ENCODE measurements at places on chromosomes 6 and 20.

DNA sequence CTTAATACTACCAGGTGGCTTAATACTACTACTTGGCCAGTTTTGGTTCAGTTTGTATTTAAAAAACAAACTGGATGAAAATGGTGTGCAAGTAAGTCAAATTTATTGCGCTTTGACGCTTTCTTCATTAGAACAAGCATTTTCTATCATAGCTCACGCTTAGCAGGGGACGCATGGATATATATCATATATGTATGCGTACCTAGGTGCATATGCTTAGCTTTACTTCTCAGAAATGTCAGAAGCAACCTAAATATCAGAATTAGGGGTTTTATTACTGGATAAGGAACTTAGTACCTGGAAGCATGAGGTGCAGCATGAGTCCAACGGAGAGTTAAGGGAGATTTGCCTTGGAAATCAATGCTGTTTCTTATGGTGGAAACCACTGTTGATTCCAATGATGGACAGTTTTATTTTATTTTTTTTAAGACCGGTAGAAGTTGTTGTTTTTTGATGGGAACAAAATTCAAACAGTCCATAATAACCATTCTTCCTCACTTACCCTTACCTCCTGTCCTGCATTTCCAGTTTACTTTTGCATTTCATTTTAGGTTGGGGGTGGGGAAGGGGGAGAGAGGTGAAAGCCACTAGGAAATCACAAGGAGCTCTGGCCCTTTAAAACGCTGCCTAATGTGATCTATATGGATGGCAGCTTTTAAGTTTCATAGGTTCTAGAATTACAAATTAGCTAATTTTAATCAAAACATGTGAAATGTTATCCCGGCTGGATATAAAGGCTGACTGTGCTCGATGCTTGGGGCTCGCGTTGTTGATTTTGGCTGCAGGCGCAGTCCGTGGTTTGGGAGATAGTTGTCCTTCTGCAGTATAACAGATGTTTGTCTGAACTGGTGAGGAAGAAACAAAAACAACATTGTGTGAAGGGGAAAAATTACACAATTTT lies 2.1 kb downstream of the SOBP start:
- peak; percentile 63 for DNase-seq

DNA sequence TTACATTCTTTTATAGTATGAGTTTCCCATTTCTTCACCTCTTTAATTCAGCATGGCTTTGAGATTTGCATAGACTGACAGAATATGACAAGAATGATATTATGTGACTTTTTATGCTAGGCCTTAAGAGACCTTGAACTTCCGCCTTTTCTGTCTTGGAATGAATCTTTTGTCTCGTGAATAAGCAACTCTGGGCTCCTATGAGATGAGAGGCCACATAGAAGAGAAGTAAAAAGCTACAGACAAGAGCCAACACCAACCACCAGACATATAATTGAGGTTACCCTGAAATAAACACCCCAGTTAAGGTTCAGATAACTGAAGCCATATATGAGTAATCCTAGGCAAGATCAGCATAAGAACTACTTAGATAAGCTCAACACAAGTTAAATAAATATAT lies 600.8 kb downstream of the MEI4 start:
- no peak for DNase-seq

- no peak for DNase-seq
Observed at GRCh38 chr6:43325876-43326275, 17.2 kb upstream of the CRIP3 start.

DNA sequence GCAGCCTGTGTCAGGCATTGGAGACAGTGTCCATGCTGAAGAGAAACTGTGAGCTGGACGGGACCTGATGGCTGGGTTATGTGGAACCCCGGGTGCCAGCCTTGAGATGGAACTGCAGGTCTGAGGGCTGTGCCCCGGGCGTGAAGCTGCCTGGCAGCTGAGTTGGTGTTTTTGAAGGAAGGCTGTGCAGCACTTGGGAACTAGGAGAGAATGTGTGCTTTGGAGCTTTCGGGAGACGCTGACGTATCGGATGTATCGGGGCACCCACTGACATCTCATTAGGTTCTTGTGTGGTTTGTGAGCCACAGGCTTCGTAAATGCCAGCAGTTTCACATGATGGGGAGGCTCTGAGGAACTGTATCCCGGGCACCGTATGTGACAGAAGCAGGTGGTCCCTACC lies 2.2 kb downstream of the DLGAP4 start:
- DNase-seq: no peak

GRCh38 chr6:138372711-138373463 lies 4.8 kb upstream of the SMIM28 start:
- DNase-seq: no peak

DNA sequence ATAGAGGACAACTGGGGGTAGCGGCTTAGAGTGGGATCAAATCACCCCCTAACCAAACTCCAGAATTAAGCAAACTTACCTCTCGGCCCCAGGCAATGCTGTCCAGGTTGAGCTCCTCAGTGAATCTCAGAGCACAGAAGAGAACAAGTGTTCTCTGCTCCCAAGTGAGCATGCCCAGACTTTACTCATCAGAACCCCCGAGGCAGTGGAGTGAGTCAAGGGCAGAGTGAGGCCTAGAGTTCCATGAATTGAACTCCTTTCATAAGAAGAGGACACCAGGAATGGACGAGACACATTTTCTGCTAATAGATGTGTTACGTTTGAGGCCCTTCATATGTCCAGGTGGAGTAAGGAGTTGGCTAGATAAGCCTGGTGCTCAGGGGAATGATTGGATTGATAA lies 134.0 kb upstream of the DTNBP1 start:
- no peak for DNase-seq

- no peak for DNase-seq
Observed at GRCh38 chr6:135181333-135182070, 394 bp downstream of the MYB start.

GRCh38 chr20:58545565-58546415 lies 30.6 kb upstream of the APCDD1L start:
- no peak for DNase-seq

DNA sequence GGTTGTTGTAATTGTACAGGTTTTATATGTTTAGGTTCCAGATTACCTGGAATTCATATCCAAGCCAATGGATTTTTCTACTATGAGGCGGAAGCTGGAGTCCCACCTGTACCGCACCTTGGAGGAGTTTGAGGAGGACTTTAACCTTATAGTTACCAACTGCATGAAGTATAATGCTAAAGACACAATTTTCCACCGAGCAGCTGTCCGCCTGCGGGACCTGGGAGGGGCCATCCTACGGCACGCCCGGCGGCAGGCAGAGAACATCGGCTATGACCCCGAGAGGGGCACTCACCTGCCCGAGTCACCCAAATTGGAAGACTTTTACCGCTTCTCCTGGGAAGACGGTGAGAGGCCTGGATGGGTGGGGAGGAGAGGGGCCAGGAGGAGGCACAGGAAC lies 13.6 kb downstream of the BRPF3 start:
- no peak for DNase-seq

GRCh38 chr6:11494786-11495564 lies 42.6 kb upstream of the TMEM170B start:
- no peak for DNase-seq

- DNase-seq: peak; percentile 38
Observed at GRCh38 chr20:44111712-44112335, 75.2 kb downstream of the JPH2 start.

- DNase-seq: no peak
Observed at GRCh38 chr20:1377341-1377871, 15.4 kb downstream of the FKBP1A start.

- DNase-seq: peak; percentile 5
Observed at GRCh38 chr20:59153355-59153681, 10.3 kb upstream of the ZNF831 start.

GRCh38 chr20:30286157-30286556 lies 971.3 kb upstream of the DEFB115 start:
- DNase-seq: no peak

DNA sequence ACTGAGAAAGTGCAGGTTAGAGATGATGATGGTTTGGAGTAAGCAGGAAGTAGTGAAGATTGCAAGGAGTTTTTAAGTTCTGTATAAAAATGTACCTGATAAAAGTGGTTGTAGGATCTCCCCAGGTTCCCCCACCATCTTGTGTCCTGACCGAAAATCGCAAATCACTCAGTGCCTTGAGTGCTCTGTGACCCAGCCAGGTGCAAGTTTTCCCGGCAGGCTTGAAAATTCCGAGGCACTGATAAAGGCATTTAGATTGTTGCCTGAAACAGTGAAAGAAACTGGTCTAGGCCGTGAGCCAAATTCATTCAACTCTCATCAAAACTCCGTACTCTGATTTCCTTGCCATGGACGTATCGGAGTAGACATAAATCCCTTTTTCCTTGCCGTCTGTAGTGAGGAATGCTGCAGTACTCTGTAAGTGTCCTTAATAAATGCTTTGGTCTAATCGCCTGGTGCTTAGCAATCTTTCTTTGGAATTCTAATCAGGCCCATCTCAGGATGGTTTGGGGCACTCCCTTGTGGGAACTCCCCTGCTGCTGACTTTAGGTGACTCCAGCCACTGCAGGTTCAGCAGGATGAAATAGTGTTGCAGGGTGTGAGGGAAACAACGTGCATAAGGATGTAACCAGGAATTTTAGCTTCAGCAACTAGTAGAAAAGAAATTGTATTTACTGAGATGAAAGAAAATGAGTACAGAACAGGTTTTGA lies 1199.8 kb upstream of the MAP3K7 start:
- no peak for DNase-seq

DNA sequence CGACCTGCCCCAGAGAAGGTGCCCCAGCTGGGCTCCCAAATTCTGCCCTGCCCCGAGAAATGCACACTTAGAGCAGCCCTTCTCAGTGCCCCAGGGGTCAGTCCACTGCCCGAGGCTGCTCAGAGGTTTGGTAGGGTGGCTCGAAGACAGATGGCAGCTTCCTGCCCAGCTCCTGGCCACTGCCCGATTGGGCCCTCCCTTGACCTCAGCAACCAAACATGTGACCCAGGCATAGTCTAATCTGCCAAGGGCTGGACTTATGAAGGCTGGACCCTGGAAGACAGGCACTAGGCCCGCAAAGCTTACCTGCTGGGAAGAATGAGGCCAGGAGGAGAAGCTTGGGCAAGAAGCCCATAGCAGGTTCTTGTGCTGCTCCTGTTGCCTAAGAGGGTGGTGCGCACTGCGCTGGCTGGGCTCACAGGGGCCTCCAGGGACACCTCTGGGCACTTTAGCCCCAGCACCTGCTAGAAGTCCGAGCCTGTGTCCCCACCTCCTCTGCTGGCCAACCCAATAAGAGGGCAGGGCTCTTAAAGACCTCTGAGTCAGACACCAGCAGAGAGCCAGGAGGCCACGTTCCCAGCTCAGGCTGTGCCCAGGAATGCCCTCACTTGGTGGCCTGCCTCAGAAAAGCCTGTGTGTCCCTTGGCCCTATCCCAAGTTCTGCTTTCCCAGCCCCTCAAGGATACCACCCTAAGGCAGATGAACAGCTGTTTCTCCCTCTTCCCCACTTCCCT lies 5.5 kb downstream of the SIGLEC1 start:
- peak; percentile 61 for DNase-seq

- DNase-seq: no peak
Observed at GRCh38 chr6:56650191-56650590, 7.5 kb upstream of the DST start.

- no peak for DNase-seq
Observed at GRCh38 chr20:1874450-1875182, 20.6 kb upstream of the SIRPA start.

GRCh38 chr20:15396026-15396425 lies 1058.6 kb upstream of the FLRT3 start:
- DNase-seq: no peak

GRCh38 chr6:125489579-125490285 lies 188.0 kb upstream of the HDDC2 start:
- DNase-seq: no peak

DNA sequence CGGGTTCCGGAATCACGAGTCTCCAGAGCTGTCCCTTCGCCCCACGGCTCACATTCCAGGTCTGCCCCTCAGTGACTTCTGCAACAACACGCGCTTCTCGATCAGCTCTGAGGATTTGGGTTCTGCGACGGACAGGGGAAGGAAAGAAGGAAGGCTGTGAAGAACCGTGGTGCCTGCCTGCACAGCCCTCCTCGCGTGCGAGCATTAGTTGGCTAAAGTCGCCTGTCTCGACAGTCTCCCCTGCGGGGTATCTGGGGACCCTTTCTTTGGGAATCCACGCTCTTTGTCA lies 23.1 kb downstream of the VPS52 start:
- peak; percentile 44 for DNase-seq

GRCh38 chr6:5034328-5034727 lies 30.5 kb upstream of the RPP40 start:
- no peak for DNase-seq

GRCh38 chr20:38498909-38499308 lies 26.3 kb downstream of the RALGAPB start:
- DNase-seq: no peak

- no peak for DNase-seq
Observed at GRCh38 chr6:90605749-90606340, 19.0 kb upstream of the MAP3K7 start.

DNA sequence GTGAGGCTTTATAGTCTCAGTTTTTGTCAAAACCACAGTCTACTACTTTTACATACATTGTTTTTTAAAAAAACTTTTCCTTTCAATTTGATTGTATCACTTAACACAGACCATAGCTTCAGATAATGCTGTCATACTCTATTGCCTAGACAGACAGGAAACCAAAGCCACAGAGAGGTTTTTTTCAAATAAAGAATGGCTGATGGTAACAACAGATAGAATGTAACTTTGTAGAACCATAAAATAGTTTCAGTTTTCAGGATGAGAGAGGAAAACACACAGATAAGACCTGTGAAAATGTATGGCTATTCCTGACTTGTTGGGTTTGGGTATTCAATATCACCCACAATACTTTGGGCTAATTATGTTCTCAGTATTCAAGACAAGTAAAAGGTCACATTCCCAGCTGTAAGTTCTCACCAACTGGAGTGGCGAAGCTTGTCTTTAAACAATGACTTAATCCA lies 94.0 kb downstream of the ADGRG6 start:
- DNase-seq: no peak

- no peak for DNase-seq
Observed at GRCh38 chr6:74597840-74598239, 608.0 kb downstream of the COL12A1 start.

GRCh38 chr6:7673063-7673536 lies 52.8 kb upstream of the BMP6 start:
- peak; percentile 59 for DNase-seq

DNA sequence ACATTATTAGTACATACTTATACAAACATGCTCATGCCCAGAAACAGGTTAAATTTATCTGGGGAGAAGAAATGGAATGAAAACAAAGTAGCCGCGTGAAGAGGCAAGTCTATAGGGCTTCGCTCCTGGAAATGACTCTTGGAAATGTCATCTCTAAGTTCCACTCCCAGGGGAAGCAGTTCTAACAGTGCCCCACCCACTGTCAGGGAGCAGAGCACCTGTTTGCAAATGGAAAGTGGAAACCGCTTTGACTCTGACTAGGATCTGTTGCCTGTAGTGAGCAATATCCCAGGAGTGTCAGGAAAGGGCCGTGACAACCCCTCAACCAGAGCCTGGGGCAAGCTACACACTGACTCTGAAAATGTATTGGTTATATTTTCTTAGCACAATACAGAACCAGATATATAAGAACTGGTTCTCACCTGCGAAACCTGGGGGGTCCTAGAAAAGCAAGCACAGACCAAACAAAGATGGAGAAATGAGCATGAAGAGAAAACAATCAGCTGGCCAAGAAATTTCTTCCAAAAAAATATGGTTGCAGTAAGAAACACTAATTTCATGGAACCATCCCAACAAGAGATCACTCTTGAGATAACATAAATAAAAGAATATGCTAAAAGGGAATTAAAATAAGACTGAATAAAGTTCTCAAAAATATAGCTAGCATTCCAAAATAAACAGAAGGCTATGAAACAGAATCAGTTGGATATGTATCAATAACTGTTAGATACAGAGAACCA lies 47.5 kb upstream of the CRISP1 start:
- no peak for DNase-seq

- DNase-seq: no peak
Observed at GRCh38 chr6:111267764-111268333, 180.5 kb downstream of the SLC16A10 start.

Measured in AG10803 (cell line).